ENCODE measurements at places on chromosomes 2 and 18.
A peak's percentile ranks its signal among the peaks of the same experiment; 100 is the strongest.

DNA sequence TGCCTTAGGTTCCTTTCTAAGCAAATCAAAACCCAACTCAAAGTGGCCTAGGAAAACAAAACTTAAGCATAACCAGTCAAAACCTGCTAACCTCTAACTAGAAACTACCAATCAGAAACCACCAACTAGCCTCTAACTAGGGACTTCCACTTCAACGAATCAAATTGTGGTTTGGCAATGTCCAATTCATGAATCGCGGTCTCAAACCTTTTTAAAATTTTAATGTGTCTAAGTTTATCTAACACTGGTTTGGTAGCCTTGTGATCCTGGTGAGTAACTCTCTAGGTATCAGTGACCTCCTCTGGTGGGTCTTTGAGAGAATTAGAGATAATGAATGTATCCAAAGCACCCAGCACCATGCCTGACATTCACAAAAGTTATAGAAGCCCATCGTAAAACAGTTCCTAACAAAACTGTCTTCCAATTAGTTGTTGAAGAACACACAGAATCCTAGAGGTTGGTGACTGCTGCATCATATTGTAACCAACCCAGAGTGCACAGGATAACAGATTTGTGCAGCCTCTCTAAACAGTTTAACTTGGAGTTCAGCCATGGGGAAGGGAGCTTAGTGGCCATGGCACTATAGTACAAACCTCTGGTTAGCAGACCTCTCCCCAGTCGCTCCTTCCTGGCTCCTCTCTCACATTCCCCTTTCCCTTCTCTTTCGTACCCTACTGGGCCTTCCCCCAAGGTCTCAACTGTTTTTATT lies 45.2 kb upstream of the B3GNT2 start:
- DNase-seq = no peak

- no peak for DNase-seq
Observed at GRCh38 chr2:29238497-29238896, 123.3 kb downstream of the CLIP4 start.

DNA sequence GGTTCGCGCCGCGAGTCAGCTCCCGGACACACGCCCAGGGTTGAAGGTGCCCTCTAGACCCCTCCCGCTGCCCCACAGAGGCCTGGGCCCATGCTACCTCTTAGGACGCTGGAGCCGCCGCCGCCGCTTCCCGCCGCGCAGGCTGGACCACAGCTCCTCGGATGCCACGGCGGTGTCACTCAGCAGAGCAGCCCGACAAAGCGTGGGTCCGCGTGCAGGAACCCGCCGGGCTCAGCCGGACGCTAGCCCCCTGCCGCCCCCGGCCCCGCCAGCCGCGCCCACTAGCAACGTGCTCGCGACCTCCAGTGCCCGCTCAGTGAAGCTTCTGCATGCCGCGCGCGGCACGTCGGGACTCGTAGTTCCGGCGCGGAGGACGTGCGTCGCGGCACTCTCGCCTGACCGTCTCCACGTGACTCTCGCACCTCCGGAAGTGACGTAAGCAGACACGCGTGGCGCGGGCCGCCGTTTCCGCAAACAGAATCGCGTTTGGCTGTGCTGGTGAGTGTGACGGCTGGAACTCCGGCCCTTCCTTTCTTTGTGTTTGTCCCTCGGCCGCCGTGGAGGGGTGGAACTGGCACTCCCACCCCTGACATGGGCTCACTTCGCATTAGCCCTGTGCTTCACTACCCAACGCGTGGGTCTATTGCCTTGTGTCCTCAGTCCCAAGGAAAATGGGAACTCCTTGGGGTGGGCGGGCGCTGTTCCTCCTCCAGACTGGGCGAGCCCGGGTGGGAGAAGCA lies at the start of the genes FAM210A and RNMT:
Gene FAM210A, minus strand, starts transcription at position 327 of the 740 bp plus-strand sequence. CDS start 44,481 bp downstream, outside the sequence.
Gene RNMT, plus strand, starts transcription at position 442 of the 740 bp plus-strand sequence. CDS start 4,845 bp downstream, outside the sequence.
- peak; percentile 94 for DNase-seq

- no peak for DNase-seq
Observed at GRCh38 chr2:85368921-85369320, 14.4 kb downstream of the ELMOD3 start.

DNA sequence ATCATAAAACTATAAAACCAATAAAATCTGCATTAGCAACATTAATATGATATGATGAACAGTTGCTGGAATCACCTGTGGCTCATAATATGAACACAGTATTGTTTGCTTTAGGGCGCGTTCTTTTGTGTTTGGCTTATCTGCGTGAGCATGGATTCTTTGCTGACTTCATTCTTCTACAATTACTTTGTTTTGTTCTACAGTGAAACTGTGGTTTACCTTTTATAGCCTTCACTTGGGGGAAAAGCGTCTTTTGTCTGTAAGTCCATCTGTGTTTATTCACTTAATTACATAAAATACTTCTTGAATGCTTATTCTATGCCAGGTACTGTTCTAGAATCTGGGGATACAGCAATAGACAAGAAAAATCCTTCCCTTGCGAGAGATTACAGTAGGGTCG lies 74.0 kb upstream of the SEC11C start:
- DNase-seq = no peak

DNA sequence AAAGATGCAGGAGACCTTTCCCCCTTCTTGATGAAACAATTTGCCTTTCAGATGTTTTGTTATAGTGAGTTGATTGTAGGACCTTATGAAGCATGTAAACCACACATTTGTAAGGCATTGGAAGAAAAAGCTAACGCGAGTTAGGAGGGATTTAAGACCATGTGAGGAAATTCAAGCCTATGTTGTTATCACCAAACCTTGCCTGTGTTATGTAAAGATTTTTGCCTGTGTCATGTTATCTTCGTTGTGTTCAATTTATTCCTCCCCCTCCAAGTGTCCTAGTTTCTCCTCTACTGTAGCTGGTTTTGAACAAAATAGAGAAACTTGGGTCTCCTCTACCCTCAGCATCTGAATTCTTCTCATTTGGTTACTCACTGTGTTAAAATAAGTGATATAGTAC lies 173.0 kb downstream of the NEDD4L start:
- no peak for DNase-seq

GRCh38 chr2:238127165-238128060 lies 11.1 kb upstream of the KLHL30 start:
- DNase-seq = no peak

DNA sequence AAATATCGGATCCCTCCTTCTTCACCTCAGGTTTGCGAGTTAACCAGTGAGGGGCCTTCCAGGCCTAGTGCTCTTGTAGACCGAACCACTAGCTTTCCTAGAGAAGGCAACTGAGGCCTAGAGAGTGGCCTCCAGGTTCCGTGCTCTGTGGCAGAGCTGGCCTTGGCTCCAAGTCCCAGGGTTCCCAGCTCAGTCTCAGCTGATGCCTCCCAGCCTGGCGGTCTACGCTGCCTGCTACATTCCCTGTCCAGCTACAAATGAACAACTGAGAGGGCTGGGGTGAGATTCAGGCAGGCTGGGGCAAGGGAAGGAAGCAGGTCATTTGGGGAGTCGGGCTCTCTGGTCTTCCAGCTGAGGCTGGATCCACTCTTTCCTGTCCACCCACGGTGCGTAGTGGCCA lies 2.3 kb downstream of the STEAP3 start:
- DNase-seq = no peak

GRCh38 chr2:217535957-217536708 lies 466.7 kb downstream of the TNS1 start:
- DNase-seq = no peak

- DNase-seq = no peak
Observed at GRCh38 chr18:56756966-56757365, 105.8 kb downstream of the WDR7 start.

GRCh38 chr2:165575044-165575615 lies 105.6 kb downstream of the CSRNP3 start:
- no peak for DNase-seq

DNA sequence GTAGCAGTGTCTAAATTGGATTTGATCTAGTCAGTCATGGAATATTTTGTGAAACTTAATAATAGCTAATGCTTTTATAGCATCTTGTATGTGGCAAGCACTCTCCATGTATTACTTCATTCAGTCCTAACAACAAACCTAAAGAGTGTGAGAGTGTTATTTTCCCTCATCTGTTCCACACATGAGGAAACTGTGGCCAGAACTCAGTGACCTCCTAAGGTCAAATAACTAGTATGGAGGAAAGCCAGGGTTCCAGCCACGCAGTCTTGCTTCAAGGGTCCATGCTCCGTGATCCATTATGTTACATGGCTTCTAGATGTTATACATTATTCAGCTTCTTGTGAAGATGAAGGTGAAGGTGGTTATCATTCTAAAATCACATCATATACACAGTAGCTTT lies 45.5 kb downstream of the TWSG1 start:
- DNase-seq = no peak

DNA sequence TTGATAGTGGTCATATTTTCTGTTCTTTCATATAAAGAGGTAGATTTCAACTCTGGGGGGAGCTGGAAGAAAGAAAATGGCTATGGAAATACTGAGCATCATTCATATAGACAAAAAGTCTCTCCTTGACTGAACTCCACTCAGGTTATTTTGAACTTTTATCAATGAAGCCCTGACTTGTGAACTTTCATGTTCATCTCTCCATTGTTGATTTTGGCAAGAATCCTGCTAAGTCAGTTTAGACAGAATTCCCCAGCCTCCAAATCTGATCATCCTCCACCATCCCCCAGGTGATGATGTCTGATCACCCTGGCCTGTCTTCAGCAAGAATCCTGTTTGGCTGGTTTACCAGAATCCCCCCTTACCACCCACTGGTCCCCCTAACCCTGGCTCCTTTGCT lies 395.0 kb downstream of the NCKAP5 start:
- DNase-seq = no peak

All from stimulated activated CD4-positive, alpha-beta T cell treated with anti-CD3 and anti-CD28 coated beads, Interleukin-2, amount 100 ng/mL, for 24 hours (primary cell).